NCI-H82 (cell line): ENCODE measurements at places on chromosomes 5 and 9.
A peak's percentile ranks its signal among the peaks of the same experiment; 100 is the strongest.

DNA sequence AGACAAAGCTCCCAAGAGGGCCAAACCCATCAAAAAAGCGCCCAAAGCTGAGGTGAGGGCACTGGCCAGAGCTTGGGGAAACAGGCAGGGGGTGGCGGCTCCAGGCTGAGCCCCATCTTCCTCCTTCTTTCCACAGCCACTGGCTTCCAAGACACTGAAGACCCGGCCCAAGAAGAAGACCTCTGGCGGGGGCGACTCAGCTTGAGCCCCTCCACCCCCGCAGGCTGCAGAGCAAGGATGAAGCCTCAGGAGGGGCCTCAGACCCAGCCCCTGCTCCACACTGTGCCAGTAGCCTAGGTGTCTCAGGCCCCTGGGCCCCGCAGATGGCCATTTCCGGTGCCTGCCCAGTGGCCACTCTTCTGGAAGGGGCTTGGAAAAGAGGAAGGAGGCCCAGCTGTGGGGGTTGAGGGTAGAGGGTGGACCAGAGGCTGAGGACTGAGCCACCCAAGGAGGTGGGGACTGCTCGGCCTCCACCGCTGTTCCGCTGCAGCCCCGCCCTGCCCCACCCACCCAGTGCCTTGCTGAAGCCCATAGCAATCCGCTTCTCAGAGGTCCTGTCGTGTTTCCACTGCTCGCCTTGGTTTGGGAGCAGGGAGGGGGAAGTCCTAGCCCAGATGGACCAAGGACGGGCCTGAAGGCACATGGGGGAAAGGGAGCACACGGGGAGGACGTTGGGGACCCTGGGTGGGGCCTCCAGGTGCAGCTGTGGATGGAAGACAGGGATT is 6.9 kb downstream of the REEP2 start:
- no peak for DNase-seq

DNA sequence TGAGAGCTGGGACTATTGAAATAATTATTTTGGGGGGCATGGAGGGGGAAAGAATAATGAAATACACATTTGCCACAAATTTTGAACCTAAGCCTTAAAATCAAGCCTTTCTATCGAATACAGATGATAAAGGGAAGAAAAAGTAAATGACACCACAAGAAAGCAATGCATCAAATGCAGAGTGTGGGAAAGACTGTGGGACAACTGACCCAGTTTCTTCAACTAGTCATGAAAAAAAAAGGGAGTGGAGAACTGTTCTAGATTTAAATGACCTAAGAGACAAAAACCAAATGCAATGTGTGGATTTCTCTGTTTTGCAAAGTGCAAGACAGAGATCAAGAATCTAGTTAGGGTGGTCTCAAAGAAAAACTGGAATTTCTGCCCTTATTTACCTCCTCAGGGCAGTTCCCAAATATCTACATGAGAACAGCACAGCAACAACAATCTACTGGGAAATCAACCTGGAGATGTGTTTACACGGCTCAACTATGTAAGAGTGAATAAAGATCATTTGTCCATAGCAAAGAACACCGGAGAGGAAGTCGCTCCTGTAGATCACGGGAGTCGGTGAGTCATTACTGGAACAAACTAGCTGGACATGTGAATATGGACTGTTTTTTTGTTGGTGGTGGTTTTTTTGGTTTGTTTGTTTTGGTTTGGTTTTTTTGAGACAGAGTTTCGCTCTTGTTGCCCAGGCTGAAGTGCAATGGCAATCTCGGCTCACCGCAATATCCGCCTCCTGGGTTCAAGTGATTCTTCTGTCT is 145.9 kb downstream of the DROSHA start:
- DNase-seq, result no peak

DNA sequence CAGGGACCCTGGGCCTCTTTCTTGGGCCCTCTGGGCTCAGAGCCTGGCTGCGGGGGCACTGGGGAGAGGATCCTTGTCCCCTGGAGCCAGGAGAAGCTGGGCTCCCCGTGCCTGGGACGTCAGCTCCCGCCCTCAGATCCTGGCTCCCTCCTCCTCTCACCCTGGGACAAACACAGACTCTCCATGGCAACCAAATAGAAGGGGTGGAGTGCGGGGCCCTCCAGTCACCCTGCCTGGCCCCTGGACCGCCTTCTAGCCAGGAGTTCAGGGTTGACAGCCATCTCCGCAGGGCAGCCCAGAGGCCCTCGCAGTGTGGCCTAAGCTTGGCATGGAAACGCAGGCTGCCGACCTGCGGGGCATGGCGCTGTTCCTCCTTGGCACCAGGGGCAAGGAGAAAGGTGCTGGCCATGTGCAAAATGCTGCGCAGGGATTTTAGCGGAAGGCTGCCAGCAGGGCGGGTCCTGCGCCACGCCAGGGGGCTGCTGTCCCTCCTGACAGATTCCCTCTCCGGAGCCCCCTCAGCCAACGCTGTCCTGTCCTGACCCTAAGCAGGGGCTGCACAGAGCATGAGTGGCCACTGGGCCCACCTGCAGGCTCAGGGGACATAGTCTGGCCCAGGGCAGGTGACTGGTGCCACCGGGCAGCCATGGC is 1.0 kb downstream of the ZDHHC11 start:
- no peak for DNase-seq

DNA sequence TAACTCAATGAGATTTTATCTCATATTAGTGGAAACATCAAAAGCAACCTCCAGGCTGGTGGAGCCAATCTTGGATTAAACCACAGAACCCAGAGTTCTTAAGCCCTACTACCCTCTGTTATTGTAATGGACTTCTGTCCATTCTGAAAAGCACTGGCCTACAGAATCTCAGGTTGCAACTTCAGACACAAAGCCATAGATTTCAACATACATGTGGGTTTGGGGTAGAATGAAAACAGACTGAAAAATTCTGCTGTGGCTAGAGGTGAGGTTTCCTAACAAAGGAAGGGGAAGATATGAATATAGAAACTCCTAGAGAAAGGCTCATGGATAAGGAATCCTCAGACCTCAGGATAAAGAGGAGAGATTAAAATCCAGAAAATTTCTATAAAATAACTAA is 569.8 kb upstream of the RIOK2 start:
- no peak for DNase-seq

GRCh38 chr5:169561893-169562292 is 21.7 kb upstream of the SPDL1 start:
- DNase-seq, result no peak

DNA sequence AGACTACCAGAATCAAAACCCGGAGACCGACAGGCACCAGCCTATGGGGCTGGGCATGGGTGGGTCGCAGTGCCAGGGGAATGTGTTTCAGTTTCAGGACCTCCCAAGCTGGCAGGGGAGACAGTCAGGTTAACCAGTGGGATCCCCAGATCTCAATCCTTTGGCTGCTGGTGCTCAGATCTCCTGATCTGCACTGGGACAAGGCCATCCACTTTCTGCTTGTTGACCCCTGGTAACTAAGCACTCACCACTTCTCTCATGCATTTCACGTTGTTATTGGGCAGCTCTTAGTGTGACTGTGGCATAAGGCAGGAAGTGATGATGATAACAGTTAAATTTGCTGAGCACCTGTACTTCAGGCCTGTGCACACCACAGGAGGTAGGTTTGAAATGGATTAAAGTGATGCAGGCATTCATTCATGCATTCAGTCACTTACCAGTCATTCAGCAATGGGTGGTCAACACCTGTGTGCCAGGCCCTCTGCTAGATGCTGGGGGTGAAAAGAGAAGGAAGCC is 42.1 kb upstream of the STXBP1 start:
- no peak for DNase-seq

- peak; percentile 63 for DNase-seq
These were observed 31.8 kb downstream of the FABP6 start for GRCh38 chr5:160260881-160261815.

DNA sequence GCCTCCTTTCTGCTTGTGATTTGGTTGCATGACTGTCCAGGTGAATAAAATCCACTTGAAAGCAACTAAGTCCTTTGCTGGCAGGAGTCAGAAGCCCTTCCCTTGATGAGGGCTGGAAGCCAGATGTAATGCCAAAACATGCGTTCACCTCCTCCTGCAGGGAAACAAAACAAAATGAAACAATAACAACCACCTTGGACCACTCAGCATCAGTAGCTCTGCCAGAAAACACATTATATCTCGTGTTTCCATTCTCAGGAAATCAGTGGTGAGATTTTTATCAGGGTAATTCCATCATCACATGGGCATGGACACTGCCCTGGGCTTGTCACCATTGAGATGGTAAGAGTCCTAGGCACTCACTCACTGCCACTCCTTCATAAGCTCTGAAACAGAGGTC is 350.3 kb upstream of the ACTBL2 start:
- DNase-seq, result no peak

DNA sequence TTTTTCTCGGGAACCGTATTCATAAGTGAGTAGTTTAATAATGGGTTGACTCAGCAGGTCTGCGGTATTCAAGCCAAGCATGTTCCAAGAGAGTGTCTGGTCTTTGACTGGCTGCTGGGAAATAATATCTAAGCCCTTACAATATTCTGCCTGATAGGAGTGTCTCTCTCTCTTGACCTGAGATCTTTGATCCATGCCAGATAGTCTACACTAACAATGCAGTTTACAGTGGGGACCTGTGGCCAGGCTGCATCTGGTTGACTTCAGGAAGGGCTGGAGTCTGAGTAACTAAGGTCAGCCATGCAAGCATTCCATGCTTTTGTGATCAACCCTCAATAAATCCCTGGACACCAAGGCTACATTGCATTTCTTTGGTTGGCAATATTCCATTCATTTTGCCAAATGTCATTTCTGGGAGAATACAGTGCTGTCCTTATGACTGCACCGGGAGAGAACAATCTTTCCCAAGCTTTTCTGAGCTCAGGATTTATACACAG is 195.5 kb downstream of the SEMA5A start:
- DNase-seq, result no peak

DNA sequence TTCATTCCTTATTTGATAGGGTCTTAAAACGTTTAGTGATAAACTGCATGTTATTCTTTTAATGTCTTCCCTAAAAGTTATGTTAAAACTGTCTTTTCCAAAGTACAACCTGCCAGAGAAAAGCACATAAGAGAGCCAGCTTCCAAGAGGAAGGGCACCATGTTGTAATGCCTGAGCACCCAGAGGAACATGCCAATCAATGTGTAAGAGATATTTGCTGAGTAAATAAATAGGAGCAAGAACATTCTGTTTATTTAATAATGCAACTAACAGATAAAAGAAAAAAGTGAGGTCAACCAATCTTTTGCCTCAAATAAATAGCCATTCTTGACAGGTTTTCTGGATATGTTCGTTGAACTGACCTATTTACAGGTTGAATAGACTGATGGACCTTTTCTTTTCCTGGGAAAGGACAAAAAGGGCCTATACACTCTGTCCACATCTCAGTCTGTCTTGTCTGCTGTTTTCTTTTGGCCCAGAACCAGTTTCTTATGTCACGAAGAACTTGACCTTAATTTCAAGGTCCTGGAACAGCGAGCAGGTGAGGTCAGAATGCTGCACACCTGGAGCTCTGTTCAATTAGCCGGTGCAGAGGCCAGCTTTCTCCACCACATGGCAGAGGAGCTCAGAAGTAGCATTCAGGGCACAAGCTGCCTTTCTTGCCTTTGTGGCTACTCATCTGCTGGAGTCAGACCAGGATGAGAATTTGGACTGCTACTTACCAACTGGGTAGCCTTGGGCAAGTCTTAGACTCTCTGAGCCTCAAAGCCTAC is 77.7 kb downstream of the PLCXD3 start:
- no peak for DNase-seq

- DNase-seq, result no peak
These were observed 6.2 kb upstream of the VPS13A start for GRCh38 chr9:77170991-77171699.

DNA sequence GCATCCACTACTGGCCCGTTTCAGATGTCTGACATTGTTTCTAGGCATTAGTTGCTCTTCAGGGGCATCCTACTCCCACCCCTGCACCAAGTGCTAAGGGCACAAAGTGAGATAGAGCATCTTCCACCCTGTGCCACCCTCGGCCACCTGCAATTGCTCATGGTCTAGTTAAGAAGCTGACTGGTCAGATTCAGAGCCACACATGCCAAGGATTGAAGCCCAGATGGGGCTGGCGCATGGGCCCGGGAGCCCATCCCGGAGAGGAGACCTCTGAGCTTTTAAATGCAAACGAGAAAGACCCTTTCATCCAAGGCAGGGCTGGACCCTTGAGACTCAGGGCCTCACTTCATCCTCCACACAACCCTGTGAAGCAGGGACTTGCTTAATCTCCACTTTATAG is 28.5 kb downstream of the HRH2 start:
- no peak for DNase-seq

DNA sequence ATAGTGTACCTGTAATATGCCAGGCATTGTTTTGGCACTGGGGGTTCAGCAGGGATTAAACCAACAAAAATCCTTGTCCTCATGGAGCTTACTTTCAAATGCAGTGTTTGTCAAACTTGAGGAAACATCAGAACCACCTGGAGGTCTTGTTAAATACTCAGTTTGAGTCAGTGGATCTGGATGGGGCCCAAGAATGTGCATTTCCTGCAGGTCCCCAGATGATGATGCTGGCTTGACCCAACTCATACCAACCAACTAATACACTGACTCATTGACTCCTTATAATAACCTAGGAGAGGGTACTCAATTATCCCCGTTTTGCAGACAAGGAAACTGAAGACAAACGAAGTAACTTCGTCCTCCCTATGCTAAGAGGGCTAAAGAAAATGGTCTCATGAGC is 11.3 kb downstream of the WWC1 start:
- no peak for DNase-seq

DNA sequence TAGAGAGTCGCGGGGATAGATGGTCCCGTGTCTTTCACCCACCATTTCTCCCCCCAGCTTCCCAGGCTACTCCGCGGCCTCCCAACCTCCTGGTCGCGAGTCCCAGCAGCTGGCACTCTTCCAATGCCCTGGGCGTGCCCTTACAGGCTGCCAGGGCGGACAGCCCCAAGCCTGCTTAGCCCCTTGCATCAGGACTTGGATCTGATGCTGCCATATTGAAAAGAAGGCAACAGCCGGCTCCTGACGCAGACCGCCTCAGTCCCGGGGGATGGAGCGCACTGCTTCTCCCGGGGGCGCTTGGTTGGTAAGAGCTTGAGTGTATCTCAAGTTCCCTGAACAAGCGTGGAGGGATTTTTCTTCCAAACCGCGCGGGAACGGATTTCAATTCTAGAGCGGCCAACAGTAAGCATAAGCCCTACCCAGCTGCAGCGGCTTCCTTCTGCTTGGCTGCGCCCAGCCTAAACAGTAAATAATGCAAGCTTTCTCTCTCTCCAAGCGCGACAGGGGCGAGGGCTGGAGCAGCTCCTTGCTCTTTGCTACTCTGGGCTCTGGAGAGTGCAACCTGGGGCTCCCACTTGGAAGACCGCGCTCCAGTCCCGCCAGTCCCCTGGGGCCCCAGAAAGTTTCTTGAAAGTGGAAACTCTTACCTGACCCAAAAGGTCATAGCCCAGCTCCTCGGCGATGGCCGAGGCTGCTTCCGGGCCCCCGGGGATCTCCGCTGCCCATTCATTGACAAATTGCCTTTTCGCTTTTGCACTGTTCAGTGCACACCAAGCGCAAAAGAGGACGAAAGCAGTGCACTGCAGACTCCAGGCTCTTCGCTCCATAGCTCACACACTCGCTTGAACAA is 607 bp downstream of the PCSK1 start:
- peak; percentile 45 for DNase-seq

GRCh38 chr5:83099445-83099844 is 22.1 kb downstream of the XRCC4 start:
- DNase-seq, result peak; percentile 27
